CD4-positive, alpha-beta memory T cell (primary cell): ENCODE measurements at places on chromosomes 12 and 14. TPM values are rescaled to one million over a fixed set of nuclear protein-coding genes. Genes with fewer than 3 reads are reported as not detected.

Gene RGS6
- polyA plus RNA-seq: not detected

Gene ACRBP
- not detected for polyA plus RNA-seq

Gene PLA2G1B
- 0.99 TPM for polyA plus RNA-seq

Gene RESF1
- 339 TPM for polyA plus RNA-seq
